ENCODE measurements at places on chromosomes 12 and 14.

- no peak for DNase-seq
Measured at GRCh38 chr14:54649056-54649455, 82.1 kb downstream of the SAMD4A start.

DNA sequence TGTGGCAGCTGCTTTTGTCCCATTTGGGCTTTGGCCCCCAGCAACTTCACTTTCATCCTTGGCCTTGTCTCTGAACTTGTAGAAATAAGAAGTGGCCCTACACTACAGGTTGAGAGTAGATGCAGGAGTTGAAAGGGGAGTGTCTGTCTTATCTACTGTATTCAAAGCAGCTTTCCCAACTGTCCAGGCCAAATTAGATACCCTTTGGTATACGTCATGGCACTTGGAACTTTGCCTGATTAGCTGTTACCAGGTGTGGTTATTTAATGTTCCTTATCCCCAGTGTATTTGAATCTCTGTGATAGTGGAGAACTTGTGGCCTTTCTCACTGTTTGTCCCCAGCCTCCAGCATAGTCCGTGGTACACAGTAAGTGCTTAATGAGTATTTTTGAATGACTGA is 33.5 kb downstream of the SUDS3 start:
- DNase-seq = no peak

DNA sequence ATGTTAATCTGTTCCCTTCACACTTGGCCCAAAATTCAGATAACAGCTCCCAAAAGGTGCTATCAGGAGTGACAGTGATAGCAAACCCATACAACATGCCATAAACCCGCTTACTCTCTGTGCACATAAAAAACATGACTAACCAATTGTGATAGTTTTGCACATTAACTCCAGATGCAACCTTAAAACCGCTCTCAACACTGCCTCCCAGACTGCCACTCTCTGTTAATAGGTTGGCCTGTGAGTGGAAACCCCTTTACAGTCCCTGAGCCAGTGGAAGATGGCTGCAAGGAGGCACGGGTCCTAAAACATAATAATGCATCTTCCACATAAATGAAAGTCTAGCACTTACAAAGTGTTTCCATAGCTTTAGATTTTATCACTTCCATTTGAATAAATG is 12.0 kb upstream of the TMTC1 start:
- DNase-seq = no peak

DNA sequence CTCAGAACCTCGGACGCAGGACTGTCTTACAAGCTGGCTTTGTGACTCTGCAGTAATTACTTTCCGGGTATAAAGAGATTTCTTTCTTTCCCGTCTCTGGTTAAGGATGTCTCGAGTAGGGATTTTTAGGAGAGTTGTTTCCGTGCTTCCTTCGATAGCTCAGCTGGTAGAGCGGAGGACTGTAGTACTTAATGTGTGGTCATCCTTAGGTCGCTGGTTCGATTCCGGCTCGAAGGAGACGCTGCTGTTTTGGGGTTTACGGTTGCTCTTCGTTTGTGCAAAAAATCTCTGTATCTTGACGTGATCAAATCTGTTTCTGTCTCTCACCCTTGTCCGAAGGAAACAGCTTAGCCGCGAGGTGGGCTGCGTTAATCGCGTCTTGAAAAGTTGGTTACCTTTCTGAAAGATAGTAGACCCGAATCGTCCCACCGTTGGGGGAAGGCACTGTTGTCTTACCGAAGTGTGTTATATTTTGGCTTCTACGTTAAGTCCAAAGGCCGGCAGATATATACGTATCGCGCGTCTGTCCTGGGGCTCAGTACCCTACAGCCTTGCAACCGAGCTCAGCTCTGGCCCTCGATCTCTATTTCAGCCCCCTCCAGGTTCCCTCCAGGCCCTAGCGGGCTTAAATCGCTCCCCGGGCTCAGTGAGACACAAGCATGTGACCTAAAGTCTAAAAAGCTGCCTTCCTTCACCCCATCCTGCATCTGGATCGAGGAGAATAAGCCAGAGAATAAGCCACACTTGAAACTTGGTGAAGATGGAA is 1.1 kb upstream of the RNASE4 start:
- DNase-seq = peak; percentile 72

DNA sequence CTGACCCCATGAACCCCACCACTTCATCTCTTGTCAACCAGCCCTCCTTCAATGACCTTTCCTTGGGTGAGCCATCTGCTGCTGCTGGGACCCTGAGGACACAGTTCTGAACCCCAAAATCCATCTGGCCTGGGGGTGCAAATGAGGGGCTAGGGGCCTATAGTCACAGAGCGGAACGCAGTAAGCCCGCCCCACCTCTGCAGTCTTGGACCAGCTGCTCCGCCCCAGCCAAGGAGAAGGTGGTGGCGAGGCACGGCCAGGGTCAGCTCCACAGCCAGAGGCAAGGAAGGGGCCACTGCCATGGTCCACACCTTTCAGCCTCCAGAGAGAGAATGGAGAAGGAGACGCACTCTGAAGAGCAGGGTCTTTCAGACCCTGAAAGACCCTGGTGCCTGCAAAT is 5.1 kb downstream of the TMEM179 start:
- DNase-seq = no peak

DNA sequence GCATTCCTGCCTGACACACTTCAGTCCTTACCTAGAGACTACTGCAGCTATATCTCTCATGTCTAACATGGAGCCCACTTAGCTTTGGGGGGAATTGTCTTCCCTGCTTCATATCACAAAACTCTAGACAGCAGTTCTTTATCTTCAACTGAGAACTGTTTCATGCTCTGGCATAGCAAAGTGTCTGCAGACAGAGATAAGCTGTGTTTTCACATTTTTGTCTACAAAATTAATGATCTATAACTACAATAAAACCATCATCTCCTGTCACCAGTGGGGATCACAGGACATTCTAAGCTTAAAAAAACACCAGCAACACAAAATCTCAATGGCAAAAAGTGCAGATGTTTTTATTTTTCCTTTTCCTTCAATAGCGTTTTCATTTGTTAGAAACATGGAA is 137.1 kb upstream of the VRK1 start:
- no peak for DNase-seq

DNA sequence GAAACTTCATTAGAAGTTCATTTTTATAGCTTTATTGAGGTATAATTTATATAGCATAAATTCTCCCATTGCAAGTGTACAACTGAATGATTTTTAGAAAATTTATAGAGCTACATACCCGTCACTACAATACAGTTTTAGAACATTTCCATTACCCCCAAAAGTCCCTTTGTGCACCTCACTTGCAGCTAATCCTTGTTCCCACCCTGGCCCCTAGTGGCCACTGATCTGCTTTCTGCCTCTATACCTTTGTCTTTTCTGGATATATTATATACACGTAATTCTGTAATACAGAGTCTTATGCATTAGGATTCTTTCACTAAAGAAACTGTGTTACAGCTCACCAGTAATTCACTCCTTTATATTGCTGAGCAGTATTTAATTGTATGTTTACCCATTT is 145.1 kb upstream of the DIO2 start:
- no peak for DNase-seq

DNA sequence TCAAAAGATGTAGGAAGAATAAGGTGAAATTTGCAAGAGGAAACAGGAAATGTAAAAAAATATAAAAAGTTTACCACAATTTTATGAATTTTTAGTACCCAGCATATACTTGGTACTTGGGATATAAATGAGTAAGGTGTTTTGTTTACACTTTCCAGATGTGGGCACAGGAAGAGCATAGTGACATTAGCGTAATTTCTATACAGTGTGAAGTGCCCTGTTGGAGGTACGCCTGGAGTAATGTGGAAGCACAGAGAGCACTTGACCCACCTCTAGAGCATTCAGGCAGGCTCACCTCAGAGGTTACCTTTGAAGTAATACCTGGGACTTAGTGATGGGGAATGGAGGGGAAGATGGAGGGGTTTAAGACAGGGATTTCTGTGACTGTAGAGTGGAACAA is 89.5 kb downstream of the AEBP2 start:
- DNase-seq = no peak

GRCh38 chr12:75759842-75760572 is 248.6 kb upstream of the KRR1 start:
- DNase-seq = no peak

DNA sequence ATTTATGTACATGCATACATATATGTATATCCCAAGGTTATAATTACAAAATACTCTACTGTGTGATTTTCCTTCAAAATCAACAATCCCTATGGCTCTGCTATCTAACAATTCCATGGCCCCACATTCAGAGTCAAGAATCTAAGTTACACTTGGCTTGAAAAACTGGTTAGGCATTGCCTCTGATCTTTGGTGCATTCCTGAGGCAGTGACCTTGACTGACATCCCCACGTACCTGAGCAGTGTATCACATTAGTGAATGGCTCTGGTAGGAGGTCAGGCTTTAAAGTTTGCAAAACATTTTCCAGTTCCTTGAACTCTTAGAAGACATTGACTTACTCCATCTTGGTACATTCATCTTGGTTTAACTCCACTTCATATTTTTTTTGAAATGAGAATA is 8.5 kb upstream of the STON2 start:
- no peak for DNase-seq

- DNase-seq = no peak
Measured at GRCh38 chr12:113092607-113093408, 36.3 kb downstream of the DTX1 start.

GRCh38 chr12:88952562-88952942 is 372.3 kb upstream of the KITLG start:
- DNase-seq = no peak

GRCh38 chr14:67738740-67739504 is 37.2 kb downstream of the RDH12 start:
- no peak for DNase-seq

- peak; percentile 72 for DNase-seq
Measured at GRCh38 chr12:98399532-98399931, 115.9 kb upstream of the TMPO start.

DNA sequence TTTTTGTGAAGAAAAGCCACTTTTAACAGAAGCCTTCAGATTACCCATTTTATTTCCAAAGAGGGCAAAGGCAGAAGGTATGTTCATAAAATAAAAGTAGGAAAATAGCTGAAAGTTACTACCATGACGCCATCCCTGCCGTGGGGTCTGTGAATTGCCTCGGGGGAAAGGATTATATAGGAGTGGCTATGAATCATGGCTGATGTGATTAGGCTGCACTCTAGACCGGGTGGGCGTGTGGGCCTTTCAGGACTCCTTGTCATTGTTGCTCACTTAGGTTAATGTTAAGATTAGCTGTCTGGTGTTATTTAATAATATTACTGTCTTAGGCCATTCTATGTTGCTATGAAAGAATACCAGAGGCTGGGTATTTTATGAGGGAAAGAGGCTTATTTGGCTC is 195.5 kb downstream of the EGLN3 start:
- no peak for DNase-seq

DNA sequence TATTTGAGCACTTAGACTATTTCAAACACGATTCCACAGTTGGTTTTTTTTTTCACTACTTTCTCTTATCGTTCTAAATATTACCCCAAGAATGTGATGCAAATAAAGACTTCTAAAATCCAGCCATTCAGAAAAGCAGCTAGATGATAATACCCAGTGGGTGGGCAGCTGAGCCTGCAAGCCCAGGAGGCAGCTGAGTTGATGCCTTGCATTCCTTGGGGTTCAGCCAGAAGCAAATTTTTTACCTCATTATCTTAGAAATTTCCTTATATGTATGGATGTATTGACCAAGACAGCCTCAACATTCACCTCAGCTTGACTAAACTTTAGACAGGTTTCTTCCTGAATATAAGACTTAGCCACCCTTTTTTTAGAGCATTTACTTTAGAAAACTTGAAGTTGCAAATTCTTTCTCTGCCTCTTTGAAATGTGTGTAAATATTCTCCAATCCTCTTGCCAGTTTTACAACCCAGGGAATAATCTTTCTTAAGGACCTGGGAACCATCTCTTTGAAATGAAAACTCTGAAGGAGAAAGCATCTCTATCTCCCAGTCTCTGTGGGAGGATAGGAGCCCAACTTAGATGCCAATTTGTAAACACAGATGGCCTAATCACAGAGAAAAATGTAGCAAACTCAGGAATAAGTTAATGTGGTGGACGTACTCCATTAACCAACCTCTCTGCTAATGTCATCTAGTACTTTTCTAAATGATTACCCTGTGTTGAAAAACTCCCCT is 52.2 kb upstream of the ANP32D start:
- DNase-seq = no peak

DNA sequence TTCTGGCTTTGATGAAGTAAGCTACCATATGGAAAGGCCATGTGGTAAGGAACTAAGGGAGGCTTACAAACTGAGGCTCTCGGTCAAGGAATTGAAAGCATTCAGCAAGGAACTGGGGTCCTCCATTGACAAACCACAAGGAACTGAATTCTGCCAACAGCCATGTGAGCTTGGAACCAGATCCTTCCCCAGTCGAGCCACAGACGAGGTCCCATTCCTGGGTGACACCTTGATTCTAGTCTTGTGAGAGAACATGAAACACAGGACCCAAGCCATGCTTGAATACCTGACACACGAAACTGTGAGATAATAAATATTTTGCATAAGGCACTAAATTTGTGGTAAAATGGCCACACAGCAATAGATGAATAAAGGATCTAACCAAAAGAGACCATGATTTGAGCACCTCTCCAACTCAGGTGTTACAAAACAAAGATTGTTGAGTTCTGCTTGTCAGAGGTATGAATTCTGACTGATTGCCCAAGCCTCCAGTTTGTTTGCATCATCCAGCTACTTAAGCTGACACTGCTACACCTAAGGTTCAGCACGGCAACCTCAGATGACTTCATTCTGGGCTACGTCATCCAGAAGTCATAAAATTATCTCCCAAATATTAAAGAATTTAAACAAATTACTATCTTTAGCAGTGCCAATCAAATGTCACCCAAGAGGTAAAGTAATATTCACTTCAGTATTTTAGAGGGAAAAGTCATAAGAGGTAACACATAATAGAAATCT is 59.4 kb downstream of the GARIN6 start:
- DNase-seq = no peak

DNA sequence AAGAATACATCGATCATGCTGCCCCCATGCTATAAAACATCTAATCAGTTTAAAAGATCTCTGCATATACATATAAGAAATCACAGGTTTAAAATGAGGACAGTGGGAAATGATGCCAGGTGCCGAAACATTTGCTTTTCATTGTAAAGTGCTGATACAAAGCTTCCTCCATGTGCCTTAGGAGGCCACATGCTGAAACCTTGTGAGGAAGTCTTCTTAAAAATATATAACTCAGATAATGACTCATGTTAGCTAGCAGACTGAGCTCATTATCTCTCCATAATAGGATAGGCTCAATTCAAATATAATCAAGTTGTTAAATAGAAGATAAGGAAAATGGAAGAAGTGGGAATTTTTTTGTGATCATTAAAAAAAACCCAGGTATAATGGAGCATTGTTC is 65.9 kb downstream of the RFX4 start:
- DNase-seq = no peak

GRCh38 chr12:123445388-123446332 is 9.2 kb upstream of the RILPL2 start:
- no peak for DNase-seq
